Chondrocyte (in vitro differentiated cells): ENCODE measurements at places on chromosomes 4 and X.

- no peak for DNase-seq
Measured at GRCh38 chrX:13721819-13722519, 12.5 kb downstream of the TRAPPC2 start.

DNA sequence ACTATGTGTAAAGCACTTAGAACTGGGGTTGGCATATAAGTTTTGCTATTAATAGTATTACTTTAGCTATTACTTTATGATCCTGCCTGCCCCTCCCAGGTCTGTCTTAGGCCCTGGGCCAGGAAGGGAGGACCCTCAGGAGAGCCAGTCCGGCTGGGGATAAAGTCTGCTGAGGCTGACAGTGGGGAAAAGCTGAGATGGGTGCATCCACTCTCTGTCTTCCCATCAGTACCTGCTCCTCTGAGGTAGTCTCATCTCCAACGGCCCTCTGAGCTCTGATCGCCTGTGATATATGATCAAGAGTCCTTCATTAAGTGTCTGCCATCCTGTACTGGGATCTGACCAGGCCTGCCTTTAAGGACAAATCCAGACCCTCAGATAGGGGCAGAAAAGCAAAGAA is 156.5 kb upstream of the PJA1 start:
- no peak for DNase-seq

DNA sequence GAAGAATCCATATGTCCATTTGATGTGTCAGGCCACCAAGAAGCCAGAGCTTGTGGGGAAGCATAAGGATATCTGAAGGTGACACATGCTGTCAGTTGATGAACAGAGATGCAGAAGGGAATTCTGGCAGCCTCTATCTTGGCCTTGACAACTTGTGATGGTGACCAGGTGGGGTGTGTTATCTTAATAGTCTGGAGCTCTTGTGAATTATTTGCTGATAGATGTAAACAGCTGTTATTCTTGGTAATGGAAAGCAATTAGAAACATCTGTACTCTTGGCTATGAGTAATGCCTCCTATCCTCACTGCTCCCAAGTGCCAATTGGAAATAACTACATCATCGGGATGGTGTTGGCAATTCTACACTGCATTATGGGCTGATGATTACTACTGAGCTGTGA is 51.9 kb downstream of the NAA11 start:
- DNase-seq, result no peak

- DNase-seq, result no peak
Measured at GRCh38 chr4:2275546-2276251, 13.8 kb upstream of the MXD4 start.

- DNase-seq, result no peak
Measured at GRCh38 chrX:92232182-92232581, 453.0 kb downstream of the PCDH11X start.

DNA sequence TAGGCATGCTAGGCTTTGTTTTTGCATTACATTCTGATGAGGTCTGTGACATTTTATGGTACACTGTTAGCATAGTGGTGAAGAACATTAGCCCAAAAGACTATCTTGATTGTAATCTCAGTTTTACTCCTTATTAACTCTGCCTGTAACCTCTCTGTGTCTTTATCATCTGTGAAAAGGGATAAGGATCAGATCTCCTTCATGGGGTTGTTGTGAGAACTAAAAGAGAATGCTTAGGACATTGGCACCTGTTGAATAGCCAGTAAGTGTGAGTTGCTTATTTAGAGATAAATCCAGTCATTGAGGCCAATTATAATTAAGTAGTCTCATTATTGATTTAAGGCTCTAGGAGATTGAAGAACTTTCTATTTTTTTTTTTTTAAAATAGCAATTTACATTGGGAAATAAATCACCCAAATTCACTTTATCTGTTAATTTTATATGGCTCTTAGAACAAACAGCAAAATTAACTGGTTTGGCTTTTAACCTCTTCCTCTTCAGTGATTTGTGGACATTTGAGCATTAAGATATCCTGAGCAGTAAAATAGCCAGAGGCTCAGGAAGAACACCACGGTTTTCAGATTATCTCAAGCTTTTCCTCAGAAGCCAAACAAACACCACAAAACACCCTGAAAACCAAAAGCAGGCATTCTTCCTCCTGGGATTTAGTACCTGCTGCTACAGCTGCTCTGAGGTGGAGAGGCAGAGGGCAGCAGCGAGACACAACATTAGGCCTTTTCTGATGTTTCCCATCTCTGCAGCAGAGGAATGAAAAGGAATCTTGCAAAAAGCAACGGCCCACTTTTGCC is 192.9 kb downstream of the ARHGAP10 start:
- DNase-seq, result no peak

GRCh38 chr4:138327338-138327737 is 85.2 kb upstream of the SLC7A11 start:
- no peak for DNase-seq

DNA sequence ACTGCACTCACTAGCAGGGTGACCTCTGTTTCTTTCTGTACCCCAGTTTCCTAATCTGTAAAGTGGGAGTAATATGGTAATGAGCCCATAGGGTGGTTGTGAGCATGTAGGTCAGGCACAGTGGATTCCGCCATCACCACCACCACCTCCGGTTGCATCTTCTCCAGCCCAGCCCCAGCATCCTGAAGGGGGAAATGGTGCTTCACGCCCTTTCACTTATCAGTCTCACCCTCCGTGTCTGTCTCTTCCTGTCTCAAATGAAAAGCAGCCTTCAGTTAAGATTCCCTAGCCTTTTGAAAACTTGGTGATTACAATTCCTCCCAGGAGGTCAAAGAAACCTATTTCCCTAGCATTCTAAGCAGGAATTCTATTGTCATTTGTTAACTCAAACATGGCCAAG is 16.9 kb upstream of the XPNPEP2 start:
- DNase-seq, result no peak

- DNase-seq, result no peak
Measured at GRCh38 chrX:104681214-104681613, 115.2 kb downstream of the IL1RAPL2 start.

GRCh38 chrX:40617566-40617965 is 5.7 kb upstream of the MPC1L start:
- no peak for DNase-seq

- no peak for DNase-seq
Measured at GRCh38 chrX:87710580-87710979, 193.0 kb downstream of the KLHL4 start.

DNA sequence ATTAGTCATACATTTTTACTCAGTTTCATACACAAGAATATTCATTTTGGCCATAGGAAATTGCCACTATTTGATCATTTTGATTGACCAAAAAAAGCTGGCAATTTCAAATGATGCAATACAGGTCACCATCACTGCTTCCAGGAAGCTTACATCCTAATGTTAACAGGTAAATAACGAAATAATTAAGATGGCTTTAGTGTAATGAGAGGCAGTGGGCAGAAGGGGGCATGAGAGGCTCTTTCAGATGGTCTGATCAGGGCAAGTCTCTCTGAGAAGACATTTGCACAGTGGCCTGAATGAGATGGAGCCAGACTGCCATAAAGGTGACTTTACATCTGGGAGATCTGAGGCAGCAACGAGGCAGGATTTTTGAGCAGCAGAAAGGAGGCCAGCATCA is 170.7 kb downstream of the SLIT2 start:
- no peak for DNase-seq

- DNase-seq, result no peak
Measured at GRCh38 chrX:136028383-136028984, 43.2 kb downstream of the SLC9A6 start.

- DNase-seq, result no peak
Measured at GRCh38 chr4:124970011-124970410, 257.5 kb upstream of the ANKRD50 start.

- no peak for DNase-seq
Measured at GRCh38 chr4:151766691-151767090, 5.9 kb upstream of the GATB start.

DNA sequence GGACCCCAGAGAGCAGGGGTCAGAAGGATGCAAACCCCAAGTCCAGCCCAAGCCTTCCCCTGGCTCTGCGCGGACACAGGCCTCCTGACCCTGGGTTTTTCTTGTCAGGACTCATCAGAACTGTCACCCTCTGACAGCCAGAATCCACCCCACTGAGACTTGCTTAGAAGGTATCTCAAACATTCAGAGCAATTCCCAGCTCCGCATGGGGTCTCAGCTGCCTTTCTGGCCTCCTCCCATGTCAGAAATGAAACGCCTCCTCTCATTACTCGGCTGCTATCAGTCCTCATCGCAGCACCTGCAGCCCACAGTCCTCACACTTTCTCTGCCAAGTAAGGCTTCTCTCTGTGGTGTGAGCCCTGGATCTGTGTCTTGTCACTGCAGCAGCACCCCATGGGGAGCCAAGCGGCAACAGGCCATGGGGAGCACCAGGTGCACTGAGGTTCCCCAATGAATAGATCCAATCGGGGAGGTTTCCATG is 97.8 kb downstream of the WFS1 start:
- DNase-seq, result peak; percentile 68

DNA sequence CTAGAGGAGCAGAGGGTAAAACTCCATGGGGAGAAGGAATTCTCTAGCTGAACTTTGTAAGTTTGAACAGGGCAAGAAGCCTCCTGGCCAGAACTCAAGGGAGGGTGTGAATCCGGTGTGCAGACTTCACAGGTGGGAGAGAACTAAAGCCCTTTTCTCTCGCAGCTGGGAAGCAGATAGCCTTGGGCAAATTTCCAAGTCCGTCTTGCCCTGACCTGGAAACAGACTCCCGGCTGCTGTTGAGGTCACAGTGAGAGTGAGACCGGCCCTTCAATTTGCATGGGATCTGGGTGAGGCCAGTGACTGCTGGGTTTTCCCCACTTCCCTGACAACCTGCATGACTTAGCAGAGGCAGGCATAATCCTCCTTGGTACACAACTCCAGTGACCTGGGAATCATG is 94.5 kb upstream of the ZNF827 start:
- no peak for DNase-seq

GRCh38 chr4:26131711-26132110 is 189.1 kb upstream of the RBPJ start:
- no peak for DNase-seq
